ENCODE measurements at places on chromosomes 4 and X.

DNA sequence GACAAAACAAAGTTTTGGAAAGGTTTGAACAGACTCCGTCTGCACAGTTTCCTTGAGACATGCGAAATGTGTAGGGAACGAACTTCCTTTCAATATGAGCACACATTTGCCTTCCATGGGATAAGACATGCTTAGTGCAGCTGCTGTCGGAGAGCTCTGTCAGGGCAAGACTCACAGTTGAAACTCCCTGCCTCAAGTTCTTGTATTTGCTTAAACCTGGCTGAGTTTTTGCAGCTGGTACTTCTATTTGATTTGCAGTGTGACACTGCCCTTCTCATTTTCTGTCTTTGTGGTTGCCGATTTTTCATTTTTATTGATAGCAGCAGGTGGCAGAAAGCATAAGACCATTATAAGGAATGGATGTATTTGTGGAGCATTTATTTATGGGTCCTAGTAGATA, 18.2 kb upstream of the RHOH start:
- DNase-seq: no peak

DNA sequence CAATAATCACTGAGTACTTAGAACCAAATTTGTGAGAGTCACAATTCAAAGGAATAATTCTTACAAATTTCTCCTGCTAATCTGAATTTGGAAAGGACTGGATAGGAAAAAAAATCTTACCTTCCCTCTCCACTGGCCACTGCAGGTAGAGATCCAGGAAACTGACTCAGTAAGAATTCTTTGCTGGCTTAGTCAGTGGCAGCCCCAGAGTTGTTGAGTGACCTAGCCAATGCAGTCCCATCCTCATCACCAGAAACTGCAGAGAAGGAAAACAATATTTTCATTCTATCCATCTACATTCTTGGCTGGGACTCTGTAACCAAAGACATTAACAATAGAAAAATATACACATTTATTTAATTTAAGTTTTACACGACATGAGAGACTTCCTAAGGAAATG, 572.0 kb downstream of the ADGRL3 start:
- no peak for DNase-seq

GRCh38 chr4:35912174-35912573, 332.1 kb downstream of the ARAP2 start:
- DNase-seq: no peak

DNA sequence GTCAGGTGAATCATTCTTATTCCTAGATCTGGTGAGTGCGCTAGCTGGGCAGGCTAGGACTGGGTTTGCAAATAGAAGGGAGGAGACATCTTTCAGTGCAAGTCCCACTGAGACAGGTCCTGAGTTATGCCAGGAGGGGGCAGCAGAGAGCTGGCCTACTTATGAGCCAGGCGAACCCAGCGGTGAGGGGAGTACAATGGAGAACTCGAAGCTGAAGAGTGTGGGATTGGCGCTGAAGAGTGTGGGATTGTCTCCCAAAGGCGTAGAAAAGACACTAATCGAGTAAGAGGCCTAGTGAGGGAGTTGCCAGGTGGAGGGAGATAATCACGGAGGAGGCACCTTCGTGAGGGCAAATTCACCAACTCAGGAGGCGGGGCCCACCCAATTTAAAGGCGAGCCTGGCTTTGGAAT, 91.7 kb upstream of the CXorf66 start:
- peak; percentile 8 for DNase-seq

DNA sequence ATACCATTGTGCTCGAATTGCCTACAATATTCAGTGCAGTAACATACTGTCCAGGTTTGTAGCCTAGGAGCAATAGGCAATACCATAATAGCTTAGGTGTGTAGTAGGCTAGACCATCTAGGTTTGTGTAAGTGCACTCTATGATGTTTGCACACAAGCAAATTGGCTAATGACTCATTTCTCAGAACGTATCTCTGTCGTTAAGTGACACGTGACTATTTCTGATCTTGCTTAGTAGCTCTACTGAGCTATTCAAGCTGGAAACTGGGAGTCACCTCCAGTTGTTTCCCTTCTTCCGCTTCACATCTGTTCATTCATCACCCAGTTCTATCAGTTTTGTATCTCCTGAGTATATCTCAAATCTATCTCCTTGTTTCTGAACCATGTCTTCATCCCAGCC, 86.1 kb downstream of the HNRNPD start:
- no peak for DNase-seq

DNA sequence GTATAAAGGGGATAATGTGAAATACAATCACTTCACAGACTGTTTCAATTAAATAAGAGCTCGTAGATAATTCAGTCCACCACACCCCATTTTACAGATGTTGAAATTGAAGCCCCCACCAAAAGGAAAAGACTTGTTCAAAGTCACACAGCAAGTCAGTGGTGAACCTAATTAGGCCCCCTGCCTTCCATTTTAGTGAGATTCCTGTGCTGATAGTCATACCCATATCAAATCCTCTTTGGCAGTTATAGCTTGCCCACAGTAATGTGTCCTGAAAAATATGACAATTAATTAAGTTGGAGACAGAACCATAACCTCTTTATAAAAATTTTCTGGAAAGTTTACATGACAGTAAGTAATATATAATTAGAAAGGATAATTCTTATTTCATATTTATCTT, 58.0 kb downstream of the AR start:
- no peak for DNase-seq

- no peak for DNase-seq
Measured at GRCh38 chr4:130393642-130394041, 1297.7 kb downstream of the C4orf33 start.

DNA sequence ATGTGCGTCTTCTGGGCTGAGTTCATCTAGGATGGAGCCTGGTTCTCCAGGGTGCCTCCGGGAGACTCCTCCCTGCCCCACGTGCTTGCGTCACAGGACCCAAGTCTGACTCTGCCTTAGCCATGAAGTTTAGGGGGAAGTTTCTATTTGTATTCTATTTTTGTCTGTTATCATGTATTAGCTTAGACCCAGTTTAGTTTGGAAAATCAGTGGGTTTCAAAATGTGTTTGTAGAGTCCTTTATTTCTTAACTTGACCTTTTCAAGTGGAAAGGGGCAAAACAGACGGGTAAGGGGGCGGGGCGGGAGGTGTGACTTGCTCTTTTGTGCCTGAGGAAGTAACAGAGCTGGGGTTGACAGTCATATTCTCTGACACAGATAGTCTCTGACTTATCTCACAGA, 86.0 kb downstream of the HTT start:
- DNase-seq: no peak

- no peak for DNase-seq
Measured at GRCh38 chr4:40438384-40439026, 103.4 kb downstream of the CHRNA9 start.

DNA sequence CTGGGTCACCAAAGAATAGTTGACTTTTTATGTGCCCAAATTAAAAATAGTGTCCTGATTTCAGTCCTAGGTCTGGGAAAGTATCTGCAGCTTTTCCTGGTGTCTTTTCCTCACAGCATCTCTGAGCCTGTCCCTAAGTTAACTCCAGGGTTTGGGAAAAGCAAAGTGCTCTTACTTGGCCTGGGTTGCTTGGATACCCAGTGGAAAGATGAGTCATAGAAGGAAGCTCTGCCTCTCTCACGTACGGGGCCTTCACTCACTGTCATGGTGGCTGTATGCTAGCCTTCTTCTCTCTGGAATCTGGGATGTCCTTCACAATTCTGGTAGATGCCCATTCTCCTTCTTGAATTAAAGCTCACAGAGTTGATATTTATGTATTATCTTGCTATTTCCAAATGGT, 607.3 kb downstream of the ANKRD50 start:
- DNase-seq: no peak

- DNase-seq: no peak
Measured at GRCh38 chr4:188031751-188032150, 36.2 kb downstream of the ZFP42 start.

DNA sequence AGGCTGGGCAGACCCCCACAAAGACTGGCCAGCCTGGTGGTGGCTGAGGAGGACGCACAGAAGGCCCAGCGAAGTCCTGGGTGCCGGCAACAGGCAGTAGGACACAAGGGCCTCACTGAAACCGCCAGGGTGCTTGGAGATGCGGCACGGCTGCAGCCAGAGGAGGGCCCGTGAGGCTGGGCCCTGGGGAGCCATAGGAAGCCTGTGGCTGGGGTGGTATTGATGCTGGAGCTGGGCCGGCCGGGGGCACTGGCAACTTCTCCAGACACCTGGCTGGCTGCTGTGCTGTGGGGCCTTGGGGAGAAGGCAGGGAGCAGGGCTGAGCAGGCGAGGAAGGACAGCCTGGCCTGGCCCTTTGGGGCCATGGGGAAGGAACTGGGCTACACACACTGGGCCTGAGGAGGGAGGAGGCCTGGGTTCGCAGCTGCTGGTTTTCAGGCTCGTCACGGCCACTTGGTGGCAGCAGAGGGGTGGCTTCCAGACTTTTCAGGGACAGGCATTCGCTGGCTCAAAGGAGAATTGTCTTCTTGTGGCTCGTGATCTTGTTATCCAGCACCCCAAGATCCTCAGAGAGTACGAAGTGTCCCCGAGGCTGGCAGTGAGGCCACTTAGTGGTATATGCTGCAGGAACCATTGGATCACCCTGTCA, 37.2 kb downstream of the ATP2B3 start:
- DNase-seq: no peak

GRCh38 chrX:129565046-129565650, 25.1 kb downstream of the OCRL start:
- DNase-seq: no peak

DNA sequence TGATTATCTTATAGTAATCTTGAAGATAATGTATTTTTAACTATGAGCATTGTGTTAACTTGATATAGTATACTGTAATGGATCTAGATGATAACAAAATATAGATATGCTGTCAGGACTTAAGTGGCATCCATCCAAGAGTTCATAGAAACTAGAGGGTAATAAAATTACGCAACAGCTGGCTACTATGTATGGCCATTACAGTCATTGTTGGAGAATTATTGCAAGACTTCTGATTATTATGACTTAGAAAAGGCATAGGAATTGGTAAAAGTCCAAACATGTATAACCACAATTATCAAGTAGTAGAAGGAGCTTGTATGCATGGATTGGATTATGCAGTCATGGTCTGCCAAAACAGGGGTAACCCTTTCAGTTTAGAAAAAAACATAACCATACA, 9.5 kb downstream of the OGT start:
- DNase-seq: no peak

DNA sequence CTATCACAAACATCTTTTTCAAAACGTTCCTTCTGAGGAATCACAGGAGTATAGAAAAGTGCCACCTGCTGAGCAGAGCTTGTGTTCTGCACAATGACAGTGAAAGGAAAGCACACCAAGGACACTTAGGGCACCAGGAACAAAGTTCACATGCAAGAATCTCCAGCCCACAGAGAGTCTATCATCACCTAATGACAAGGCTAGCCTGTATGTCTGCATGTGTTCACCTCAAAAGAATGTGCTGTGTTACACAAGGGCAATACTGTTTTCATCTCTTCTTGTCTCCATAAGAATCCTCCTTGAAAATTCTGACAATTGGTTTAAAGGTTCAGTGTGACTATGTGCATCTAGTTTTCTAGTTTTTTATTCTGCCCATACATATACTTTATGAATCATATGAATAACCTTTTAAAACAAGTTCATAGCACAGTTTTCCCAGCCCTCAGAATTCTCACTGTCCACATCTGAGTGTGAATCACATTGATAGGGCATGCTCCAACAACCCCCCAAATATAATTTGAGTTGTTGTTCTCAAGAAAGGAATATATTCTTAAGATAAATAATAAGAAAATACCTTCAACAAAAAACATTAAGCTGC, 118.0 kb downstream of the PWWP3B start:
- no peak for DNase-seq

DNA sequence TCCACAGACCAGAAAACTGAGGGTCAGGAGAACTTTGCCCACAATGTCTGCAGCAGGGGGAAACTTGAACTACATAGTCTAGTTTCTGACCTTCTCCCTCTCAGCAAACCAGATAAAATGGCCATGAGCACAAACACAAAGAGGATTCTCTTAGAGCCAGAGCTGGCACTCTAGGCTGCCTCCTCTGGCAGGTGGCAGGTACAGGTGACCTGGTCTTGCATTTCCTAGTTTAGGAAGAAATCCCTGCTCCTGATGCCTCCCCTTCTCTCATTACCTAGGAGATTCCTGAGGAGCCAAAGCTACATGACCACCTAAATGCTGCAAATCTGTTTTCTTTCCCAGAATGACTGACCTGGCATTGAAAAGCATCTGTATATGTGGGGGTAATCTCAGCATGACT, 45.1 kb downstream of the ARHGEF9 start:
- DNase-seq: no peak

GRCh38 chr4:165415910-165416309, 37.1 kb downstream of the CPE start:
- DNase-seq: no peak

GRCh38 chrX:130124577-130124976, 14.3 kb upstream of the ELF4 start:
- no peak for DNase-seq

DNA sequence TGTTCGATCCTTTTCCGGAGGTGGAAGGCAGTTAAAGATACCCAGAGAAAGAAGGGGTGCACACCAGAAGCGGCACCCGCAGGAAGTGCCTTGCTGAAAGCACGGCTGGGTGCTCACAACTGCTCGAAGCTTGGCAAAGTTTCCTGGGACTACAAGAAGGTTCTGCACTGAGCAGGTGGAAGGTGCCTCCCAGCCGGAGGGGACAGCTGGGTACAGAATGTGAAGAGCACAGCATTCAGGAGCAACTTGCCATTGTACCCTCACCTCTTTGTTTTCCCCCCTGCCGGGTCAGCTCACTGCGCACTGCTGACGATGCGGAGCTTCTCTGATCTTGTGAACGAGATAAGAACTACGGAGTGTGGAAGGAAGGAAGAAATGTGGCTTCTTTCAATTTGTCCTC, 289.2 kb downstream of the FBXW7 start:
- DNase-seq: no peak

DNA sequence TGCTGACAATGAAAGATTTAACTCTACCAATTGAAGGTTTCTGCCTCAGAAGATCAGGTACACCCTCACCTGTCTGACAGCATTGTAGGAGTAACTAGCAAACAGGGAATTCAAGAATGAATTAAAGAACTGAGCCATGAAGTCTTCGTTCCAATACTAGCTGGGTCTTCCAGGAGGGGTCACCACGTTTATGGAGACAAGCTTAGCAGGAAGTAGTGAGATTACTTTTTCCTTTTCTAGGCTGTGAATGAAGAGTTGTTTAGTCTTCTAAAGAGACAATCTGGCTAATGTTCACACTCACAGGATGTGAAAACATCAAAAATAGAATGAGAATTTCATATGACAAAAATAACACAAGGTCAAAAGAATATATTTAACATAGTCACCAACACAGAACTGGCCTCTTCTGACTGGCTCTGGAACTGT, 54.9 kb downstream of the REELD1 start:
- DNase-seq: no peak

GRCh38 chr4:152038238-152038637, 277.4 kb upstream of the GATB start:
- DNase-seq: no peak

GRCh38 chrX:134460862-134461220, 876 bp downstream of the HPRT1 start:
- DNase-seq: no peak

DNA sequence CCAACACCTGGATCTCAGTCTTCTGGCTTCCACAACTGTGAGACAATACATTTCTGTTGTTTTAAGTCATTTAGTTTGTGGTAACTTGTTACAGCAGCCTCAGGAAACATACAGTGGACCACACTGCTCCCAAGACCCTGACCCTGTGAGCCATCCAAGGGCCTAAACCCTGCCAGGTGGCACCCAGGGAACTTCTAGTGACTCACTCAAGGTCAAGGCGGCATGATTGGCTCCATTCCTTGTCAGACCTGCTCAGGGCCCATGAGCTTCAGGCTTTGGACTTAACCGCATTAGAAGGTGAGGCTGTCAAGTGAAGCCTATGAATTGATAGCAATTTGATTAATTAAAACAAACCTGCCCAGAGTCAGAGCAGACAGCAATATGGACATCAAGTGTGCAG, 165.7 kb upstream of the MAMLD1 start:
- no peak for DNase-seq

Measured in NK-92 treated with Interleukin-12 subunit alpha and Interleukin-12 subunit beta, amount 100 ng/mL, for 24 hours (cell line).